ENCODE measurements at places on chromosomes 7 and 10.

DNA sequence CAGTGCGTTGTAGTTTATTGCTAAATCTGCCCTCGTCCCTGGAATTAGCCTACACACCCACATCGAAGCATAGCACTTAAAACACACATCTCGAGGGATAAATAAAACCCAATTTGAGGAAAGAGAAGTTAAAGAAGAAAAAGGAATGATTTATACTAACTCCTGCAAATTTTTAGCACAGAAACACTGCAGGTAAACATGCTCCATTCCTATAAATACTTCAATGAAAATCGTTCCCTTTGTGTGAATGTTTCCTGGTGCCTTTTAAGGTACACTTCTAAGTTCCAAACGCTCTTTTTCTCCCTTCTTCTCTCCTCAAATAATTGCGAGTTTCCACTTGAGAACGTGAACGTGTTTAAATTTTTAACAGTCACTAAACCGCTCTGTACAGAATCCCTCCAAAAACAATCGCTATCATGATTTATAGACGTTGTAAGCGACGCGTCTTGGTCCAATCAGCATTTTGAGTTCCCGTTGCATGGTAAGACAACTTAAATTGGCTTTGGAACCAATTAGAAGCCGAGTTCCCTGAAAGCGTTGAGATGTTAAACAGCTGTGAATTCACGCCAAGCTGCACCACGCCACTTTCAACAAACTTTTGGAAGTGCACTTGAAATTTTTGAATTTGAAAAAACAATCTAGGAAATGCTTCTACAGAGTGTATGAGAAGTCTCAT lies 12.5 kb upstream of the EBLN1 start:
- peak; percentile 70 for DNase-seq

- no peak for DNase-seq
Observed at GRCh38 chr7:144787127-144787526, 48.7 kb downstream of the TPK1 start.

DNA sequence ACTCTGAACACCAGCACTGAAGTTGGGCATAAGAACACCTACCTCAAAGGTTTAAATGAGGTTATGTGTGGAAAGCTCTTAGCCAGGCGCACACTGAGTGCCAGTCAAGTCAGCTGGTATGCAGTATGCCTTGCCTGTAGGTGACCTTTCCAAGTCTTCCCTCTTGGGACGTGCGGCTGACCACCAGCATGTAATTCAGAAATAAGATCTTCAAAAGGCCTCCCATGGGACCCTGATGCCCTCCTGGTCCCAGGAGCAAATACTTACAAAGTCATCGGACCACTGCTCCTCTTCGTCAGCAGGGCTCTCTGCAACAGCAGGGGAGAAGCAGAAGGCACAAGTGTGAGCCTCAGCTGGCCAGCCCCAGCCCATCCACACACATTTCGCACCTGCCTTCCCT lies 40.8 kb downstream of the BLNK start:
- no peak for DNase-seq

- DNase-seq = no peak
Observed at GRCh38 chr10:35874311-35875015, 232.4 kb upstream of the FZD8 start.

DNA sequence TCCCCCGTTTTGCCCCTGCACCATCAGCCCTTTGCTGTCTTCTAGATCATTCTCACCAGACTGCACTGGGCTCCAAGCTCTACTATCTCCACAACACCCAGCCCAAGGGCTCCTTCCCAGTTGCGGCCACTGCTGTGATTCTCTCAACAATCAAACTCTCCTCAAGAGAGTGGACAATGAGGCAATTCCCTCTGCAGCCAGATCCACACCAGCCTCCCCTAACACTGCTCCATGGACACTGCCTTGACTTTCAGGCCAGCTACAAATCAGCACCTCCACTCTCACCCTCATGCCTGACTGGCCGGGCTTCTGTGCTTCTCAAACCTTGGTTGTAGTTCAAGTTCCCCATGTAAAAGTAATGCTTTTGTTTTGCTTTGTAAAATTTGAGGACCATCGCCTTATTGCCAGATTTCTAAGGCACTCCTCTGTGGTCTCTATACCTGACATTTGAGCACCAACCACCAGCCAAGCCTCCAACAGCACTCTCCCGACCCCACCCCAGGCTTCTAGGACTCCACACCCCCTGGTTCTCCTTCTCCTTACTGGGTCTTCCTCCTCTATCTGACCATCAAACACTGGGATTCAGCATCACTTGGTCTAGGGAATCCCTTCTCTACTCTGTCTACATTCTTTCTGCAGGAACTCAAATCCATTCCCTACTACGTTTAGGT lies 45.4 kb downstream of the PPIF start:
- DNase-seq = no peak
